ENCODE measurements at places on chromosomes 7 and 10.

- DNase-seq = no peak
Measured at GRCh38 chr10:25531457-25532061, 356.8 kb downstream of the GPR158 start.

DNA sequence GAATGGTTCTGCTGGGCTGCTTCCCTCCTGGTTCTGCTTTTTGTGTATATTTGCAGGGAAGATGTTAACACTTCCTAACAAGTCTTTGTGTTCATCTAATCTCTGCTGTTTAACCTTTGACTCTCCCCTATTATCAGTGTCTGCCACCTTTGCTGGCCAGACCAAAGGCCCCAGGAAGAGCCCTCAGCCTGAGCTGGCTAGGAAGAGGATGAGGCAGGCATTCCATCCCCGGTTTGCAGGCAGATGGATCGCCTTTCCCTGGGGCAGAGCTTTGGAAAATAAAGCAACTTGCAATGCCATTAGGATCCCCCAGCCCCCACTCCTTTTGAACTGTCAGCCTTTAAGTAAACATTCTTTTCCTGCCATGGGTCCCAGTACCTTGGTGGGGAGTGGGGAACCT lies 19.0 kb downstream of the DPCD start:
- no peak for DNase-seq

DNA sequence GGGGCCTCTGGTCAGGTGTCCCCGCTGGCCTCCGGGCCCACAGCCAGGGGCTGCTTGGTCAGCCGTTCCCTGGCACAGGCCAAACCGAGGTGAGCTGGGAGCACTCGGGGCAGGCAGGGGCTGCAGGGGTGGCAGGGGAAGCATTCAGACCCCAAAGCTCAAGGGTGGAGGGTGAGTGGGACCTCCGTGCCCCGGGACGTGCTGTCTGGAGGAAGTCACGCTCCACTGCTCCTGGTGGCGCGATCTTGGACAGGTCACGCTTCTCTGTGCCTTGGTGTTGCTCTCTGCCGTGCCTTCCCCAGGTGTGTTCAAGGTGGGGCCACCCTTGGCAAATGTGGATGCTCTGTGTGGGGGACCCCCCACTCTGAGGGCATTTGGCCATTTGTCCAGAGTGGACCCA lies 24.6 kb upstream of the ELFN1 start:
- no peak for DNase-seq

DNA sequence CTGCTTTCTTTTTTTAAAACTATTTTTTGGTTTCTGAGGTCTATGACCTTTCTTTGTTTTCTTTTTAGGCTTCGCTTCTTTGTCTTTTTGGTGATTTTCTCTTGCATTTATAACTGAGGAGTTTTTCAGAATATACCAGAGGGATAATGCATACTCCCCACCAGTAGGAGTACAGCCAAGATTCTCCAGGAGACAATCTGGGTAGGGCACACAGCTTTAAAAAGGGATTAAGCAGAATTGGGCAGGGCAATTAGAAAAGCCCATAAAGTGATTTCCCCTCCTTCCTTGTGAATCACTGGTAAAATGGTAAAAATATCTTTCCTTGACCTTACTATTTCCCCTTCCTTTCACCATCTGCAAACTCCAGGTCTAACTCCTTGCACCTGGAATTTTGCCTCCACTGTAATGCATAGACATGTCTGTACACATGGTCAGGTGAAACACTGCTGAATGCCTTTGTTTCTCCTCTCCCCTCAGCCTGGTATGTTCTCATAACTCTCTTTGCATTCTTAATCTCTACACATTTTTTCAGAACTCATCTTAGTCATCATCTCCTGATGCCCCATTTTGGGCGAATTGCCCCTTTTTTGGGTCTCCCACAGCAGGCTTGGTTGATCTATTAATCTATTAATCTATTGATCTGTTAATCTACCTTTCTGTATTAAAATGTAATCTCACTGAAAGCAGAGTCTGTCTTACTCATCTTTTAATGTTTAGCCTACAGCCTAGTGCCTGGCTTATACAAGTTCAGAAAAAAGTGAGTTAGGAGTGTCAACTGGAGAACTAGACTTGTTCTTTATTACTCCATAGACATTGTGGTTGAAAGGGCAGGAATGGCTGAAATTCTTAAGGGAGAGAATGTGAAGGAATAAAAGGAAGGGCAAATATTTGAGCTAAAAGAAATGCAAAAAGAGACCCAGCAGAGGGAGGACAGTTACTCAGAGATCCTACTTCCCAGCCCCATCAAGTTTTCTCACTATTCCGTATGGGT lies 64.6 kb downstream of the MDFIC start:
- DNase-seq = no peak

GRCh38 chr10:80485946-80486764 lies 32.0 kb downstream of the TSPAN14 start:
- no peak for DNase-seq

GRCh38 chr10:1249142-1249920 lies 193.1 kb downstream of the WDR37 start:
- no peak for DNase-seq
